ENCODE measurements at places on chromosomes 16 and 17.

- DNase-seq: no peak
Measured at GRCh38 chr17:10729334-10730193, at the start of gene TMEM220. Gene TMEM220 (minus strand): TSS chr17:10730023. CDS start chr17:10729851, 172 bp downstream.

DNA sequence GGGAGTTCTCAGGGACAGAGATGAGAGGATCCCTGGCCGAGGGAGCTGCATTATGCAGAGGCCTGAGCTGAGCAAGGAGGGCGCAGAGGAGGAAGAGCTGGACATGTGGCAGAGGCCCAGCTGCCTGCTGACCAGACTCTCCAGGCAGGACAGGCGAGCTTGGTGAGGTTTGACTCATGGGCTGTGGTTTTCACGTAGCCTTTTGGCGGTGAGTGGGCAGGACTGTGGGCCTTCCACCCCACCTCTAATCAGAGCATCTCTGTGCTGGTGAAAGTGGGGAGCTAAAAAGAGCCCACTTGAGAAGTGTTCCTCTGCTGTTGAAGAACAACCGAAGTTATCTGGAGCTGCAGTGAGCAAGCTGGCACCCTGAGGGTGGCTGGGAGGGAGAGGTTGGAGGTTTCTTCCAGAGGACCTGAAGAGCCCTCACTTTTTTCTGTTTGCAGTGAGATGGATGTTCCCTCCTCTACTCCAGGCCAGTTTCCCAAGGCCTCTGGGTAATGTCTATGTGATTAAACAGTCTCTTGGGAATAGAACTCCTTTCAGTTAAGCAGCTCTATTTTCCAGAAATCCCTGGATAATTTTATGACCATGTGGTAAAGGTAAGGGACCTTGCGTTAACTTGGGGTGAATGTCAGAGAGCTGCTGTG is 11.9 kb downstream of the EPN2 start:
- DNase-seq: no peak

DNA sequence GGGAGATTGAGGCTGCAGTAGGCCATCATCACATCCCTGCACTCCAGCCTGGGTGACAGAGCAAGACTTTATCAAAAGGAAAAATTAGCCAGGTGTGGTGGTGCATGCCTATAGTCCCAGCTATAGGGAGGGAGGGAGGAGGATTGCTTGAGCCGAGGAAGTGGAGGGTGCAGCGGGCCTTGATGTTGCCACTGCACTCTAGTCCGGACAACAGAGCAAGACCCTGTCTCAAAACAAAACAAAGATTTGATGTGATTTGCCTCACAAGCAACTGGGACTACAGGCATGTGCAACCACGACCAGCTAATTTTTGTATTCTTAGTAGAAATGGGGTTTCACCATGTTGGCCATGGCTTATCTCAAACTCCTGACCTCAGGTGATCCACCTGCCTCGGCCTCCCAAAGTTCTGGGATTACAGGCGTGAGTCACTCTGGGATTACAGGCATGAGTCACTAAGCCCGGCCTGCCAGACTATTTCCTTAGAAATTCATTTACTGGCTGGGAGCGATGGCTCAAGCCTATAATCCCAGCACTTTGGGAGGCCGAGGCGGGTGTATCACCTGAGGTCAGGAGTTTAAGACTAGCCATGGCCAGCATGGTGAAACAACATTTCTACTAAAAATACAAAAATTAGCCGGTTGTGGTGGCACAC is 11.5 kb downstream of the UBE2G1 start:
- no peak for DNase-seq

- no peak for DNase-seq
Measured at GRCh38 chr16:46691726-46692125, 2.3 kb downstream of the ORC6 start.

GRCh38 chr16:59849716-59850115 is 1115.6 kb upstream of the GOT2 start:
- DNase-seq: no peak

DNA sequence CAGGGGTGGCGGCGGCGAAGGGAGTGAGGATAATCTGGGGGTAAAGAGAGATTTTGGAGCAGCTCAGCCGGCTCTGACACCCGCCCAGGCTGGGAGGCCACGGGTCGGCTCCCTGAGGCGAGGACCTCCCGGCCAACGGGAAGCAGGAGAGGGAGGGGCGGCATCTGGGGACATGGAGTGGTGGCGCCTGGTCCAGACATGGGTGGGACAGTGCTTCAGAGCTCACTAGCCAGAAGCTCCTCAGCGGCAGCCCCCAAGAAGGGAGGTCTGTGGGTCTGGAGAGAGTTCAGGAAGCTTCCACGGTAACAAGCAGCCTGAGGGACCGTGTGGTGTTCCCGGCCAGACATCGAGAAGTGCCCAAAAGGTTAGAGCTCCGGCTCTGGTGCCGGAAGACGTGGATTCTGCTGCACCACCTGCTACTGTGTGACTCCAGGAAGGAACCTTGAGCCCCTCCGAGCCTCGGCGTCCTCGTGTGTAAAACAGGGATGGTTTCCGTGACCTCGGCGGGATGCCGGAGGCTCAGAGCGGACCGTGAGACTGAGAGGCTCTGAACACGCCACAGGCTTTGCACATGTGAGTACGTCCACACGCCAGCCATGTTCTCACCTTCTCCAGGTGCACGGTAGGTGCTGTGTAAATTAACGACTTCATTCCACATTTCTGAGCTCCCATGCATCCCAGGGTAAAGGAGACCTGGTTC is 56.9 kb downstream of the TIMM22 start:
- no peak for DNase-seq

GRCh38 chr17:8189041-8189710 is 804 bp downstream of the BORCS6 start:
- no peak for DNase-seq

GRCh38 chr17:72422505-72423285 is 301.9 kb downstream of the SOX9 start:
- peak; percentile 73 for DNase-seq

DNA sequence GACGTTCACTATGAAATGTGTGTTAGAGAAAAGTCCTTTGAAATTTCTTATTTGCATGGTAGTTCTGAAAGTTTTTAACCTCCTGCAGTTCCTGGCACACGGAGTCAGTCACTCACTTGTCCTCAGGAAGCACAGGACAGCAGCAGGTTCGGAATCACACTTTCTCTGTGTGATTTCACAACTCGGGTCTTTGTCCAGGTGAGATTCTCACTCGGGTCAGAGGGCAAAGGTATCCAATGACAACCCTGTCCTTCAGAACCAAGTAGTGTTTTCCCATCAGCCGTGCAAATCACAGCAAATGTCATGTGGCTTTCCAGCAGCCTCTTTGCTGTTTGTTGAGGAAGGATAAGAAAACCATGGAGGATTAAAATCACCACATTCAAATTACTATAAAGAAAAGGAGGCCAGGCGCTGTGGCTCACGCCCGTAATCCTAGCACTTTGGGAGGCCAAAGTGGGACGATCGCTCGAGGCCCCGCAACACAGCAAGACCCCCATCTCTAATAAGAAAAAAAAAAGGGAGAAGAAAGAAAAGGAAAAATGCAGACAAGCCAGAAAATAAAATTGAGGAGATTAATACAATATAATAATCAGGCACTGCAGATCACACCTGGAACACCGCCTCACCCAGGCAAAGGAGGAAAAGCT is 22.0 kb downstream of the ADCY9 start:
- no peak for DNase-seq

DNA sequence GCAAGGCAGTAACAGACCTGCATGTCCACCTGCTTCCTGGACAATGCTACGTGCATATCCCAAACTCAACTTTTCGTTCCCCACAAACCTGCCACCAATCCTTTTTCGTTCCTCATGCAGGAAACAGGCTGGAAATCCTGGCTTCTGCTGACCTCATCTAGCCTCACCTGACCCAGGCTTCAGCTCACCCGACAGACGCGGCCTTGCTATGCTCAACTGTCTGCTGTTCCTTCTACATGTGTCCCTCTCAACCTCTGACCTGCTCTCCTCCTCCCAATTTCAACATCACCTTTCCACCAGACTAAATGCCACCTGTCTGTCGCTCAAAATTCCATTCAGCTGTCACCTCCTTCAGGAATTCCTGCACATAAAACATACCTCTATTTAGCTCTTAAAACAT is 44.5 kb downstream of the XPO6 start:
- no peak for DNase-seq

DNA sequence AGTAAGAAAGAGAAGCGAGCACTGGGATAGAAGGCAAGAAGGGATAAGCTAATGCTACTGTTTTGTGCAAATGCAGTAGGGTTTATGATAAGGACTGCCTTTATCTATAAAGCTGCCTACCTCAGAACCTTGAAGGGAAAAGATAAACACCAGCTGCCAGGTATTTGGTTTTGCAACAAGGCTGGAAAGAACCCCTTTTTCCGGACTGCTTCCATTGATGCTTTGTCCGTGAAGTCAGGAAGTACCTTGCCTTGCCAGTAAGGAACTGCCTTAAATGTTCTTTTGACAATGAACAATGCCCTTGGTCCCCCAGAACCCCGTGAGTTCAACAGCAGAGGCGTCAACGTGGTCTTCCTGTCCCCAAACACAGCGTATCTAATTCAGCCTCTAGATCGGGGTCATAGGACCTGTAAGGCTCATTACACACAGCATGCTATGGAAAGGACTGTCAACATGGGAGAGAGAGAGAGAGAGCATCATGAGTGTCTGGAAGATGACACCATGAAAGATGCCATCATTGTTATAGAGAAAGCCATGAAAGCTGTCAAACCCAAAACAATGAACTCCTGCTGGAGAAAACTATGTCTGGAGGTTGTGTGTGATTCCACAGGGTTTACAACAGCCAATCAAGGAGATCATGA is 113.4 kb downstream of the ANKRD11 start:
- no peak for DNase-seq

DNA sequence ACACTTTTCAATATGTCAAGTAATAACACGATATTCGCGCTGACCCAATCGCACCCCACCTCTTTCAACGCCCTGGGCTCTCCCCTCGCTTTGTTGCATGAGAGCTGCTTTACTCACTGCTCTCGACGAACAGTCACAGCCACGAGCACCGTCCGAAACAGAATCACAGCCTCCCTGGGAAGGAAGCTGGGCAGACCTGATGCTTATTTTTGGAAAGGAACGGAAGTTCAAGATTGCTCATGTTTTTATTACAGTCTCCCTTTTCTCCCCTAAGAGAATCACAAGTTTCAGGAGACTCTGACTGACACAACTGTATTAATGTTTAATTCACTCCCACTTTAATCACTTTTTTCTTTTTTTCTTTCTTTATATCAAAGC is 67.8 kb downstream of the ANKRD11 start:
- peak; percentile 68 for DNase-seq

DNA sequence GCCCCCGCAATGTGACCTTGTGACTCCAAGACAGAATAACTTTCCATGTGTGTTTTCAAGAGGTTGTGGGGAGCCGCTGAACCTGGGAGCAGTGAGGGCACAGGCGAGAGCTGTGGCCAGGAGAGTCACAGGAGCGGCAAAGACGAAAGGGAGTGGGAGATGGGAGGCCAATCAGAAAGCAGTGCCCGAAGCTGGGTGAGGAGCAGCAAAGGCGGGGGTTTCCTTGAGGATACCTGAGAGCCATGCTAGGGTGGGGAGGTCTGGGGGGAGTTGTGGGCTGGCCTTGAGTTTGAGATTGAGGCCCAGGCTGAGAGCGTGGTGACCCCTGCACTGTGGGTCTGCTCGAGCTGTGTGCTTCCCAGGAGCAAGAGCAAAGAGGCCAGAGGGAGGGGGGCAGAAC is 23.2 kb upstream of the NPTX1 start:
- DNase-seq: no peak

DNA sequence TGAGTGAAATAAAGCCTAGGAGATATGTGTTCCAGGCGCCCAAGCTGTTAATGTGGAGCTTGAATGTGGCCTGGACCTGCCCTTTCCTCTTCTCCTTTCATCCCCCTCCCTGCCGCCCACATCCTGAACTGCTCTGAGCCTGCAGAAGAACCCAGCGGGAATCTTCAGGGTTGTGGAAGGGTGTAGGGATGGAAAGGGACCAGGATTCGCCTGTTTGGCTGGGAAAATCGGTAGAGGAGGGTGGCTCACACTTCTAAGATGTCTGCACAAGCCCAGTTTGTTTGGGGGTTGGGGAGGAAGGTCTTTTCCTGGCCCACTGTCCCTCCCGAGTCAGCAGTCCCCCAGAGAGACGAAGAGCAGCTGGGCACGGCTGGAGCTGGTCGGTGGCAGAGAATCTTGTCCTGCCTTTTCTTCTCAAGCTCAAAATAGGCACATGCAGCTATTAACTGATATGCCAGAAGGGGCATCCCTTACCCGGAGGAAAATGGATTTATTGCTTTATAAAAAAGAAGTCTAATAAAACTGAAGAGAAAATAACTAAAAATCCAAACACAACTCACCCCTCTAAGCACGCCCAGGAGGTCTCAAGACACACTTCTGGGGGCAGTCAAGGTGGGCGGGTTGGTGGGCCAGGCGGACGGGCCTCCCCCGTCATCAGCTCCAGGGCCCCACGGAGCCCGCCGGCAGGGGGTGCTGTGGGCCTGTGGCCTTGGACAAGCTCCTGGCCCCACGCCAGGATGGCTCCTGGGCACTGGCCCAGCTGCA is 11.5 kb upstream of the PITPNA start:
- no peak for DNase-seq

GRCh38 chr17:8005357-8005756 is 2.9 kb downstream of the GUCY2D start:
- no peak for DNase-seq

DNA sequence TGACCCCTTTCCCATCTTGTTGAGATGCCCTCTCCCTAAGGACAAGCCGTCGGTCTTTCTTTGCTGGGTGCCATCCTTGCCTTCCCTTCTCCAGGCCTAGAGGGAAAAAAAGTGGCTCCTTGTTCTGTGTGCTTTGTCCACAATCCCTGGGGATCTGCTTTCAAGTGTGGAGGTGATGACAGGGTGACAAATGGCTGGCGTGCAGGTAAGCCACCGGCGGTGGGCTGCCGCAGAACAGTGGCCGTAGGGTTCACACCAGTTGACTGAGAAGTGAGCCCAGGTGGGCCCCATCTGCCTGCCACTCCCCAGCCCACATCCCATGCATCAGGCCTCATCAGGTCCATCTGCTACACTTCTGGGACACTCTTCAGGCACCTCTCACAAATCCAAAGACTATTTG is 11.4 kb upstream of the CALB2 start:
- no peak for DNase-seq

- DNase-seq: no peak
Measured at GRCh38 chr17:32348483-32348800, 1.5 kb upstream of the ZNF207 start.

GRCh38 chr17:50632637-50633036 is 2.0 kb upstream of the ABCC3 start:
- DNase-seq: no peak

DNA sequence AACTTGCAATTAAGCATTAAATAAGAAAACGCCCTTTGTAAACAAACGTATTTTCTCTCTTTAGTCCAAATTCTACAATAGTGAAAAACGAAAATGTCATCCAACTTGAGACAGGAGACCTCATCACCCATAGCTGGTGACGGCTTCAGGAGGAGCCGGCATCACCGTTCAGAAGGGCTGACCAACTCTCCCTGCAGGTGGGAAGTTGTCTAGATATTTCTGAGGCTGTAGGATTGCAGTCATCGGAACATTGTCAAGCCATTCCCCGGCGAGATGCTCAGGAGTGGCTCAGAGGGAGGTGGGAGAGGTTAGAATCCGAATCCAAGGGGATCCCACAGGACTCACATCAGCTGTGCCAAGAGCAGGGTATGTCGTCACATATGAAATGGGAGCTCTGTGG is 76.7 kb downstream of the RBFOX3 start:
- no peak for DNase-seq

- DNase-seq: no peak
Measured at GRCh38 chr16:74556375-74556922, 50.5 kb downstream of the GLG1 start.

All from GM12864 (cell line).